Right atrium auricular region (tissue), 2 donors: ENCODE measurements at places on chromosomes 7 and 10. TPM values are rescaled to one million over a fixed set of nuclear protein-coding genes. Genes with fewer than 3 reads are reported as not detected.

CYP2C9 gene
- not detected for total RNA-seq

FBXO24 gene
- total RNA-seq, result 0.20 TPM

DNA sequence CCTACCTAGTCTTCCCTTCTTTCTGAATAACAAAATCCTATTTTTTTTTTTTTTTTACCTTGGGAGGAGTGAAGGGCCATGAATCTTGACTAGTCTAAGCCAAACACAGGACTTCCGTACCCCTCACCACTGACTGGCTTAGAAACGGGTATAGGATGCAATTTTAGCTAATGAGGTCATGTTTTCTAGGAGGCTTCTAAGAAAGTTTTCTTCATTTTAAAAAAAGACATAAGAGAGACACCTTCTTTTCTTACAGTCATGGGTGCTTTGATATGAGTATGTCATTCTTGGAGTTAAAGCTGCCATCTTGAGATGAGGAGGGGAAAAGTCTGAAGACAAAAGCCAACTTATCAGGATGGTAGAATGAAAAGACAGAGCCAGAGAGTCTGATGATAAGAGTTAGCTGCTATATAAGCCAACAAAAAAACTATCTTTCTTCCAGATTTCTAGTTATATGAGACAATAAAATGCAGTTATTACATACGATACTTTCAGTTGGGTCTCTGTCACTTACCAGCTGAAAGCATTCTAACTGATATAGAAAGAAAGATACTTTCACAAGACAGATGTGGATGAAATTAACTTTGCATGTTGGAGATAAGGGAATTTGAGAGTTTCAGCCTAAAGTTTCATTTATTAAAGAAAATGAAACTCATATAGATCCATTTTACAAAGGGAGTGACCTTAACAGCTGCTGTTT lies 34.0 kb downstream of the ZNF438 start:
- no peak for DNase-seq

GRCh38 chr7:29516491-29516890 lies 47.1 kb upstream of the PRR15 start:
- no peak for DNase-seq

DNA sequence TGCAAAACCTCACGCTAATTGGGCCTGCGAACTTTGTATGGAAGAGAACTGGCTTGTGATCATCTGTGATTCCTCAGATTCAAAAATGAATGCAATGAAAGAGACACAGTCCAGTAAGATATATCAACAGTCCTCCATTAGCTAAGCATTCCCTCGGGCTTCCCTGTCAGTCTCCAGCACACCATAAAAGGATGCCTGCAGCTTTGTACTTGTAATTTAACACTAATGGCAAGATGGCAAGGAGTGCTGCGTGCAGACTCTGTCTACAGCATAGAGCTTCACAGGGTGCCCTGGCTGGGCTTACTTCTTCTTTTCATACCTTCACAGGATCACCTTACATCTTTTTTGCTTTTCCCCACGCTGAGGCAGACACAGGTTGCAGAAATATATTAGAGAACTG lies 200.0 kb downstream of the GFRA1 start:
- no peak for DNase-seq

- no peak for DNase-seq
Measured at GRCh38 chr7:35313575-35313974, 59.7 kb upstream of the TBX20 start.

- no peak for DNase-seq
Measured at GRCh38 chr7:106344861-106345260, 60.1 kb upstream of the NAMPT start.

- DNase-seq, result no peak
Measured at GRCh38 chr7:55131142-55131929, 112.5 kb downstream of the EGFR start.

DNA sequence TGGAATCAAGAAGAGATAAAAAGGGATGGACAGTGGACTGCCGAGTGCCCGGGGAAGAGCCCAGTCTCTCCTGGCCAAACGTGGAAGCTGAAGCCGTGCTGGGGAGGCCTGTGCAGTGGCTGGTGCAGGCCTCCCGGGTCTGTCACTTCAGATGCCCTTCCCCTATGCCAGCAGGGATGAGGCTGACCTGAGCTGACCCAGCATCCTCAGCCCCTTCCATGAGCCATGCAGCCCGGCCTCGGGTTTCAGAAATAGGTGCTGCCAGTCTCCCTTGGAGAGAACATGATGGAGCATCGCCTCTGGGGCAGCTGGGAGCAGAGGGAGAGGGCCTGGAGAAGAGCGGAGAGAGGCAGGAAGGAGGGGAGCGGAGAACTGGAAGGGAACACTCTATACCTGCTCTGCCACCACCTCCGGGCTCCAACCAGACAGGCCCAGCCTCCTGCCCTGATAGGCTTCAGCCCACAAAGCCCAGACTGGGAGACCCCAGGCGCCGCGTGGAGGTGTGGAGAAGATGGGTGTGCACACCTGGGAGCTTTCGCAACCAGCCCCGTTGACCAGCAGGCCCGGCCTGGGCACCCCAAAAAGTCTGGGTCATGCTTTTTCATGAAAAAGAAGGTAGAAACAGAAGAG lies 68.6 kb upstream of the PPP2R2D start:
- no peak for DNase-seq

DNA sequence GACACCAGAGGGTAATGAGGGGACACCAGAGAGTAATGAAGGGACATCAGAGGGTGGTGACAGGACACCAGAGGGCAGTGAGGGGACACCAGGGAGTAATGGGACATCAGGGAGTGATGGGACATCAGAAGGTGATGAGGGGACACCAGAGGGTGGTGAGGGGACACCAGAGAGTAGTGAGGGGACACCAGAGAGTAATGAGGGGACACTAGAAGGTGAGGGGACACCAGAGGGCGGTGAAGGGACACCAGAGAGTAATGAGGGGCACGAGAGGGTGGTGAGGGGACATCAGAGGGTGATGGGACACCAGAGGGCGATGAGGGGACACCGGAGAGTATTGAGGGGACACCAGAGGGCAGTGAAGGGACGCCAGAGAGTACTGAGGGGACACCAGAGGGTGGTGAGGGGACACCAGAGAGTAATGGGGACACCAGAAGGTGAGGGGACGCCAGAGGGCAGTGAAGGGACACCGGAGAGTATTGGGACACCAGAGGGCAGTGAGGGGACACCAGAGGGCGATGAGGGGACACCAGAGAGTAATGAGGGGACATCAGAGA lies 10.6 kb downstream of the NACAD start:
- DNase-seq, result no peak
